ENCODE measurements at places on chromosomes 3 and 15. TPM values are rescaled to one million over a fixed set of nuclear protein-coding genes. Genes with fewer than 3 reads are reported as not detected.
A peak's percentile ranks its signal among the peaks of the same experiment; 100 is the strongest.

Gene CCR5
- total RNA-seq, result 0.56 TPM

GRCh38 chr3:151305060-151305774 is 11.4 kb downstream of the GPR87 start:
- H3K4me1 ChIP-seq, result peaks cover 7% of the 10 kb centered on the region
- H3K4me3 ChIP-seq, result no peak overlapping the region
- no peaks in the 10 kb centered on the region for H3K27me3 ChIP-seq
- H3K27ac ChIP-seq, result no peak overlapping the region
- DNase-seq, result peak; percentile 61

Gene TIGIT
- not detected for total RNA-seq

GRCh38 chr3:148333091-148333490 is 364.6 kb upstream of the AGTR1 start:
- no peaks in the 10 kb centered on the region for H3K4me1 ChIP-seq
- H3K36me3 ChIP-seq, result no peaks in the 10 kb centered on the region
- no peak overlapping the region for H3K4me3 ChIP-seq
- H3K27ac ChIP-seq, result no peak overlapping the region
- DNase-seq, result no peak
- H3K27me3 ChIP-seq, result no peaks in the 10 kb centered on the region

Gene XRN1
- total RNA-seq, result 51.9 TPM

DNA sequence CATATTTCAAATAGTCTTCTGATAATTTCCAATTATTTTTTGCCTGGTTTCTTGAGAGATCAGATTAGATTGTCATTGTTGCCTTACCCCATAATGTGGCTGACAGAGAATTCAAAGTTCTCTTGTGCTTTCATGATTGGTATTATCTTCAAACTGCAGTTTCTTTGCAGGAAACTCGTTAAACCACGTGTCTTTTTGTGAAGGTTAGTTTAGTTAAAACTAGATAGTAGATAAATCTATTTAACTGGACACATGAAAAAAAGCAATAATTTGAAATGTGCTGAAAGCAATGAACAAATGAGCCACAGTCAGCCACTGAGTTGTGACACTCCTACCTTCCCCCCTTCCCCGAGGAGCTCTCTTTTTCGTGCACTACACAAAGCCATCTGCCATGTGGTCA is 327.5 kb upstream of the UMPS start:
- H3K27ac ChIP-seq, result no peak overlapping the region
- H3K4me3 ChIP-seq, result no peak overlapping the region
- no peaks in the 10 kb centered on the region for H3K36me3 ChIP-seq
- H3K27me3 ChIP-seq, result no peaks in the 10 kb centered on the region
- no peak for DNase-seq
- H3K4me1 ChIP-seq, result peaks cover 10% of the 10 kb centered on the region

Gene SUCNR1
- 9.0 TPM for total RNA-seq

- H3K27ac ChIP-seq, result no peak overlapping the region
- peaks cover 34% of the 10 kb centered on the region for H3K4me1 ChIP-seq
- H3K4me3 ChIP-seq, result no peak overlapping the region
- no peak for DNase-seq
Observed at GRCh38 chr3:179677884-179678283, 25.0 kb downstream of the USP13 start.

GRCh38 chr15:29670266-29670665 is 152.0 kb downstream of the TJP1 start:
- H3K36me3 ChIP-seq, result no peaks in the 10 kb centered on the region
- no peak overlapping the region for H3K27ac ChIP-seq
- H3K4me3 ChIP-seq, result no peak overlapping the region
- DNase-seq, result no peak
- H3K4me1 ChIP-seq, result peaks cover 14% of the 10 kb centered on the region
- H3K27me3 ChIP-seq, result no peaks in the 10 kb centered on the region

Gene MST1R
- 1.7 TPM for total RNA-seq

Gene CDC25A
- total RNA-seq, result 4.0 TPM

GRCh38 chr15:40251486-40252140 is 12.8 kb downstream of the PAK6 start:
- peak; percentile 73 for DNase-seq
- no peaks in the 10 kb centered on the region for H3K27me3 ChIP-seq
- no peak overlapping the region for H3K4me3 ChIP-seq
- H3K4me1 ChIP-seq, result peaks cover 11% of the 10 kb centered on the region
- peak overlapping the region; percentile 64 for H3K27ac ChIP-seq

DNA sequence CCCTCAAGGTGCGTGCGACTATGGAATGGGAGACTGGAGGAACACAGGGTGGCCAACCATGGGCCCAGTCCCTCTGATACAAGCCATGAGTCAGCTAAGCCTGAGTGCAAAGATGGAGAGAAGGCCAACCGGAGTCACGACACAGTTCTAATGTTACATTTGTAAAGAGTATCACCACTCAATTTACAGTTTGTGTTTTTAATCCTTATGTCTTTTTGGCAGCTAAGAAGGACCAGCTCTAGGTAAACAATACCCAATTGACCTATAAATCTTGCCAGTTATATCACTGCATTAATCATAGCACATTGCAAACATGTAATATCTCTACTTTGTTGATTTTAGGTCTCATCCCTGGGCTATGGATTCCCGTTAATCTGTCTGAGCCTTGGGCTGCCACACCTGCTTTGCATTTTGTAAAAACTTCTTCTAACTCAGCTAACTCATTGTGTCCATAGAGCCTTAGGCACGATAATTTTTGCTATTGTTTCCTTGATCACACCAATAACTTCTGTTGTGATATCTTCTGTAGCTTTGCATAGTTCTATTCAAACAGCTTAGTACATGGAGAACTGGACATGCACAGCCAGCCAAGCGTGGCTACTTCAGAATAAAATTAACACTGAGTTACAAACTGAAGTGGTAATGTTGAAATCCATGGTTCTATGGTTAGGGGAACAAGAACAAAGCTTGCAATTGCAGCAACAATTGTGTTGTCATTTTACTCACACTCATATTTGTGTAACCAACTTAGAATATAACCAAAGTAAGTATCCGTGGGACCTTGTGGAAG is 50.3 kb downstream of the LSM3 start:
- H3K27ac ChIP-seq, result peak overlapping the region; percentile 90
- peak; percentile 86 for DNase-seq
- peaks cover 94% of the 10 kb centered on the region for H3K4me1 ChIP-seq
- H3K36me3 ChIP-seq, result no peaks in the 10 kb centered on the region
- no peaks in the 10 kb centered on the region for H3K27me3 ChIP-seq

- H3K4me3 ChIP-seq, result no peak overlapping the region
- no peaks in the 10 kb centered on the region for H3K4me1 ChIP-seq
- no peaks in the 10 kb centered on the region for H3K36me3 ChIP-seq
- no peak overlapping the region for H3K27ac ChIP-seq
Observed at GRCh38 chr3:11470031-11470853, 173.5 kb downstream of the VGLL4 start.

- H3K27ac ChIP-seq, result no peak overlapping the region
- no peak overlapping the region for H3K4me3 ChIP-seq
- no peaks in the 10 kb centered on the region for H3K4me1 ChIP-seq
- DNase-seq, result no peak
- no peaks in the 10 kb centered on the region for H3K36me3 ChIP-seq
- H3K27me3 ChIP-seq, result no peaks in the 10 kb centered on the region
Observed at GRCh38 chr3:17088017-17088416, 203.3 kb downstream of the PLCL2 start.

DNA sequence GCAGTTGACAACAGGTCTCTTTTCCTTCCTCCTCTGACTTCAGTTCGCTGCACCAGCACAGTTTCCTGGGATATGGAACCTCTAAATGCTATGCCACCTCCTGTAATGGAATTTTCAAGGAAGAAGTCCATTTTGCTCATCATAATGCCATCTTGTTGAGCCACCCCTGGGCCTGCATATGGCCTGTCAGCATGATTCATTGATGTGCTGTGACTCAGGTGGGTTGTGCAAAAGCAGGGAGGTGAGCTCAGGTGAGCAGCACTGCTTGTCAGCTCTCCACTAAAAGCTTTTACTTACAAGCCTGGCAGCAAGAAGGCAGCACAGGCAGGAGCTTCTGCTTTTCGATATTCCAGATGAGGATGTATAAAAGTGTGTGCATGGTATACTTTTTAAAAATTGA is 247.1 kb upstream of the LMCD1 start:
- DNase-seq, result no peak
- no peak overlapping the region for H3K27ac ChIP-seq
- no peaks in the 10 kb centered on the region for H3K4me1 ChIP-seq

- no peak overlapping the region for H3K4me3 ChIP-seq
- H3K36me3 ChIP-seq, result no peaks in the 10 kb centered on the region
- peaks cover 16% of the 10 kb centered on the region for H3K4me1 ChIP-seq
- H3K27me3 ChIP-seq, result no peaks in the 10 kb centered on the region
- H3K27ac ChIP-seq, result peak overlapping the region; percentile 83
- DNase-seq, result peak; percentile 89
Observed at GRCh38 chr3:161100994-161101393, 4.2 kb downstream of the B3GALNT1 start.

DNA sequence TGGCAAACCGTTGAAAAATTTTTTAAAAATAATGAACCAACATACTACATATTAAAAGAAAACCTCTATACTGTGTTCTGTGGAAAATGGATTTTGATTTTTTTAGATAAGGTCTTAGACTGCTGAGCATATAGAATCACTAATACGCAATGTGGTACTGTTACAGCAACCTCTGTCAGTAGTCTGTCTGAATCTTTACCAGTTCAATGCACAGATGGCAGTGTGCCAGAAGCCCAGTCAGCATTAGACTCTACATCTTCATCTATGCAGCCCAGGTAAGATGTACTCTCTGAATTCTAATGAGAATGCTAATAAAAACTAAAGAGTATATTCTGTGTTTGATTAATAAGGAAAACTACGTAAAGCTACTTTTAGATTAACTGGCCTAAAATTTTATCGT is 31.3 kb upstream of the FAH start:
- no peaks in the 10 kb centered on the region for H3K4me1 ChIP-seq
- H3K27me3 ChIP-seq, result no peaks in the 10 kb centered on the region
- H3K27ac ChIP-seq, result no peak overlapping the region
- no peak for DNase-seq

GRCh38 chr3:40453933-40454332 is 3.2 kb upstream of the RPL14 start:
- H3K36me3 ChIP-seq, result peaks cover 5% of the 10 kb centered on the region
- H3K4me3 ChIP-seq, result no peak overlapping the region
- H3K27me3 ChIP-seq, result no peaks in the 10 kb centered on the region
- peaks cover 10% of the 10 kb centered on the region for H3K4me1 ChIP-seq
- no peak overlapping the region for H3K27ac ChIP-seq

Gene OR5K2
- total RNA-seq, result not detected

Gene SKOR1
- total RNA-seq, result 1.2 TPM

- H3K36me3 ChIP-seq, result peaks cover 3% of the 10 kb centered on the region
- no peak overlapping the region for H3K4me3 ChIP-seq
- no peak overlapping the region for H3K27ac ChIP-seq
- DNase-seq, result no peak
Observed at GRCh38 chr15:67199391-67199790, 55.1 kb downstream of the AAGAB start.

All from thyroid gland (tissue), 4 donors.